ENCODE measurements at places on chromosomes 6 and 20. TPM values are rescaled to one million over a fixed set of nuclear protein-coding genes. Genes with fewer than 3 reads are reported as not detected.

GRCh38 chr6:140563728-140564127 lies 1189.3 kb upstream of the CITED2 start:
- no peak for DNase-seq

DNA sequence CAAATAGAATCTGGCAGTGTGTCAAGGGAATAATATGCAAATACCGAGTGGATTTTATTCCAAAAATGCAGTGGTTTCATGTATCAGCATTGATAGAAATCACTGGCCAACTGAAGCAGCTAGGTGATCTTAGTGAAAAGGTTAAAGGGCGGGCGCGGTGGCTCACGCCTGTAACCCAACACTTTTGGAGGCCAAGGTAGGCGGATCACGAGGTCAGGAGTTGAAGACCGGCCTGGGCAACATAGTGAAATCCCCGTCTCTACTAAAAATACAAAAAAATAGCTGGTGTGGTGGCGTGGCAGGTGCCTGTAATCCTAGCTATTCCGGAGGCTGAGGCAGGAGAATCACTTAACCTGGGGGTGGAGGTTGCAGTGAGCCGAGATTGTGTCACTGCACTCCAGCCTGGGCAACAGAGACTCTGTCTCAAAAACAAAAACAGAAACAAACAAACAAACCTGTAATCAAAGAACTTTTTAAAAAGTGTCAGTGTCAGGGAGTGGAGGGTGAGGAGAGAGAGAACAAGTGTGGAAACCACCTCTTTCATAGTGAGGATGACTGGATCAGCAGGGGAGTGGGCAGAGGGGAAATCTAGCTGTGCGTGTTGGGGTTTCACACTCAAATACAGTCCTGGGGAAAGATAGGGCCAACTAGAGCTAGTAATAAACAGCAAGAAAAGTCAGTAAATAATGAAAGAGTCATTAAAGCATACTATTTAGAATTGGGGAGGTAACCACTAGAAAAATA lies 57.1 kb downstream of the CDS2 start:
- DNase-seq: no peak

RBPJL gene
- total RNA-seq: not detected

GRCh38 chr20:38579219-38579910 lies 1.6 kb upstream of the ADIG start:
- DNase-seq: no peak

GRCh38 chr6:5706124-5707033 lies 300.3 kb downstream of the NRN1 start:
- no peak for DNase-seq

DNA sequence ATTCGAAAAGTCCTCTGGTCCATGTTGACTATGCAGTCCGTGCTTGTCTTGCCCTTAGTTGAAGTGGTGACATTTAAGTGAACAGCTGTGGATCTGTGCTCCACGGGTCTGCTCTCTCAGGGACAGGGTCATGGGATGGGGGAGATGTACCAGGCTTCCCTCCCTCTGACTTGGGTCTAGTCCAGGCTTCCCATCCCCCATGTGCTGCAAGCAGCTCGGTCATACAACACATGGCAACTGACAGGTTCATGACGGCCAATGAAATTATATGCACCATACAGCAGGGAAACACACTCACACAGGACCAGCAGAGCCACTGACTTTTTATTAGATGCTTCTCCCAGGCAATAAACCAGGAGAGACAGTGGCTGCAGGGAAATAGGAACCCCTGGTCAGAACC lies 201.4 kb downstream of the PTPRT start:
- no peak for DNase-seq

SCRT2 gene
- not detected for total RNA-seq

DNA sequence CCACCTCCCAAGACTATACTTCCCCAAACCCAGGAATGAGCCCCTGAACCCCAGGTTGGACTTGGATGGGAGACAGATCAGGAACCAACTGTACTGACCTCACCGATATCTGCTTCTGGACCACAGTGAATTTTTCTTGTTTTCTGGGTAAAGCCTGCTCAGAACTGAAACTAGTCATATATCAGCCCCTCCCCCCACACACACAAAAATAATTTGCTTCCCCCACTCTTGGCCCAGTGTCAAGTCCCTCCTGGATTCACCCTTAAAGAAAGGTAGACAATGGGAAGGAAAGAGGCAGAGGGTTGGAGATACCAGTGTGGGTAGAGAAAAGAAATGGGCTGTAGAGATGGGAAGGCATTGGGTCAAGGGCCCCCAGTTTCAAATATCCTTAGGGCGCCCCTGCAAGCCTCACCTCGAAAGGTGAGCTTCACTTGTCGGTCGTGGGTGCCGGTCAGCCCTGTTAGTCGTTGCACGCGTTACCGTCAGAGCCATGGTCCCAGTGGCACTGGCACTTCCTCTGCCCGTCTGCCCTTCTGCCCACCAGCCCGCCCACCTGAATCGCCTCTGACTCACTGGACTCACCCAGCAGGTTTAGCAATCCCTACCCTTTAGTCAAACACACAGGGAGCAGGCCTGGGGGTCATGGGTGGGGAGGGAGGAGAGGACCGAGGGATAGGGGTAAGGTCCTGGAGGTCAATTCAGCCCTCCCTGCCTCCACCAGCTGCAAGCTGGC lies 8.5 kb upstream of the SPAG4 start:
- no peak for DNase-seq

PDE7B gene
- 12.9 TPM for total RNA-seq

GRCh38 chr6:145031001-145031400 lies 704.3 kb downstream of the EPM2A start:
- DNase-seq: no peak

DNA sequence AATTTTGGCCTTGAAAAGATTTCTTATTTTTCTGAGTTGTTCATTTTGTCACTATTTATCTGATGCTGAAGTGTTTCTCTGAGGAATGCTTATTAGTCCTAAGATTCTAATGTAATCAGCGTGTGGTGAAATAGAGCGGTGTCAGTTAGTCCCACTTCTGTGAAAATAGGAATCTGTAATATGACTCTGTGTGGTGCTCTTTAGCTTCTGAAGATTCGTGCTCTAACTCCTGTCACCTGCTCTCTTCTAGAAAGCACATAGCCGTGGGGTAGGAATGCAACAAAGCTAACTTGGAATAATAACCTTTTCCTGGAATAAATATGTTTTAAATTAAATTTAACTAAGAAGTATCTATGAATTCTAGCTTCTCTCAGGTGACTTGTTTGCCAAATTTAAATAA lies 90.4 kb downstream of the BCKDHB start:
- no peak for DNase-seq

DNA sequence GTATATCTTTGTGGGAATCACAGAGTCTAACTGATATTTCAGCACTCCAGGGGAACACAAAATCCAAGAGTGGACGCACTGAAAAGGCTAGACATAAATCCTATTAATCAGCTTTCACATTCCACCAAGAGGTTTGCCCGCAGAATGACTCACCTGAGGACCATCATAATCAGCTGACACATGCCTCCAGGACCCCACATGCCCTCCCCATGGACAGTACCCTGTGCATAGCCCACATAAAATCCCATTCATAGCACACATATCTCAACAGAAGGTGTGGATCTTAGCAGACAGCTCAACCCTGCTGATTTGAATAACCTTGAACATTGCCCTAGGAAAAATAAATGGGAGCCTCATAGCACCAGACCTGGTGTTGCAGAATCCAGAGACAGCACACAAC lies 246.8 kb upstream of the TENT5A start:
- DNase-seq: no peak

GRCh38 chr6:33082702-33083101 lies 6.9 kb downstream of the HLA-DPB1 start:
- no peak for DNase-seq

DNA sequence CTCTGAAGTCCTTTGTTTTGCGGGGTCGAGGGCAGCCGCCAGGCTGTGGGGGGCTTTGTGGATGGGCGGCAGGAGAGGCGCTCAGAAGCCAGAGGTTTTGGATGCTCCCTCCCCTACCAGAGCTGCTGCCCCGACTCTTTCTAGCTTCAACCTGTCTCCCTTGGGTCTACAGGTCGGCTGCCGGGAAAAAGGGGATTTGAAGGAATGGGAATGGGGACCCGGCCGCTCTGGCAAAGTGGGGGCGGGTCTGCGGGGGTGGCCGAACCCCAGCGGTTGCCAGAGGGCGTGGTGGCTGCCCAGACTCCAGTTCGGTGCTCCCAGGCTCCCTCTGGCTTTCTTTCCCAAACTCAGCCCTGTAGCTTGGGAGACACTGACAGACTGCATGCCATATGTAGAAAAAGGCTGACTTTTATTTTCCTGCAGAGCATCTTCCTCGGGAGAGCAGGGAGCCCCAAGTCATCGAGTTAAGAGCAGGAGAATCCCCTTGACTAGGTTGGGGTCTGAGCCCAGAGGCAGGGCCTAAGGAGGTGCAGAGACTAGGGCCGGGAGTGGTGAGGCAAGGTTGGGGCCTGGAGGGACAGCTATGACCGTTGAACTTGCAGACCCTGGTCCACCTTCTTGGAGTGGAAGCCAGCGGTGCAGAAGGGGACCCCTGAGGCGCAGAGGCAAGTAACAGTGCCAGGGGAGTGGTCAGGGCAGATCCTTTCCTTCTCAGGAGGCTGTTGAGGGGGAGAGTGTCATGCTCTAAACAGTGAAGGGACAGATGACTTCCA lies 1.4 kb upstream of the PPP1R18 start:
- DNase-seq: peak; percentile 38

DNA sequence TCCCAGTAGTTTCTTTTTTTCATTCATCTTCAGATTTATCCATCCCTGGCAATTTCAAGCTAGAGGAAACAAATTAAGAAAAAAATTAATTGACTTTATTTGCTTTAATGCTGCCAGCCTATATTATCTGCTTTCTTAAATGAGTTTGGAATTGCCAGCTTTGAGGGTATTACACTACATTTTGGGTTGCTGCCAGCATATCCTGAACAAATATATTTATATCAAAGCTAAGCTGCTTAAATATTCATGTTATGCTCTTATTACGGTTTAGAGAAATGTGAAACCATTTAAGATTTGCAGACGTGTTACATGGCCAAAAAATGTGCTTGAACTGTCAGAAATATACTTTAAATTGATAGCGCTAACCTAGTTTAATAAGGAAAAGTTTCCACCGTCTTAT lies 59.7 kb downstream of the GRIK2 start:
- no peak for DNase-seq

DNA sequence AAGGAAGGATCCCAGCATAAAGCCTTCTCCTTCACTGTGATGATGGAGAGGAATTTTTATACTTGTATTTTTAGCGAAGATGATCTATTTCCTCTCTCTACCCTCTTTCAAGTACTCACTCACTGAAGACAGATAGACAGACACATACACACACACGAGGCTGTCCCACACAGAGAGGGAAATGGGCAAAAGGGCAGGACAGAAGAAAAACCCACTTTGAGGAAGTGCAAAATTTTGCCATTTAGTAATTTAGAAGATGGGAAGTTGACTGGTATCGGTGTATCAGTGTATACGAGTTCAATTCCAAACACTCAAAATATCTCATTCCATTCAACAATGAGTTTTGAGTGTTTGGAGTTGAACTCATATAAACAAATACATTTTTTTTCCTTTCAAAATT lies 30.9 kb downstream of the HEBP2 start:
- DNase-seq: no peak

DNA sequence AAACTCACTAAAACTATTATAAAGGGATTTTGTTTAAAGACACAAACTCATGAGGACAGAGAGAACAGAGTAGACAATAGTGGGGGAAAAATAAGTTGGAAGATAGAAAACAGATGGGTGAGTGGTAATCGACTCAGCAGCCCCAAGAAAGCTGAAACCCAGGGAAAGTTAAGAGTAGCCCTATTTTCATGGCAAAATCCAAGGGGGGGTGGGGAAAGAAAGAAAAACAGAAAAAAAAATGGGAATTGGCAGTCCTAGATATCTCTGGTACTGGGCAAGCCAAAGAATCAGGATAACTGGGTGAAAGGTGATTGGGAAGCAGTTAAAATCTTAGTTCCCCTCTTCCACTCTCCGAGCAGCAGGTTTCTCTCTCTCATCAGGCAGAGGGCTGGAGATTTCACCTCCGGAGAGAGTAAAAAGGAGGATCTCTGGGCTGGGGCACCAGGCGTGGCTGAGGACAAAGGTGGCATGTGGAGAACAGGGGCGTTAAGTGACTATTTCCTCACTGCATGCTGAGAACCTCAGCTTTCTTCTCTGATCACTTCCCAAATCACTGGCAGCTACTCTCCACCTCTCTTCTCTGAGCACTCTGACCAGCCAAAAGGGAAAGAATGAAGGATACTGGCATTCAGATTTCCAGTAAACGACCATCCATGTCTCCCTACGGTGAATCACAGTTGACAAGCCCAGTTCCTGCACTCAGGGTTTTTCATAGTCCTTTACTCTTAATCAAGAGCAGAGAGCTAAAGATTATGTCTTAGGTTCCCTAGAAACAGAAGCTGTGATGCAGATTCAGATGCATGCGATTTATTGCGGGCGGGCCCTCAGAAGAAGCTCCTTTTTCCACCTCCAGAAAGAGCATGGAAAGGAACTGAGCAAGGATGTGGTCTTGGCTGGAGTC lies 7.3 kb upstream of the RNF24 start:
- DNase-seq: no peak

DNA sequence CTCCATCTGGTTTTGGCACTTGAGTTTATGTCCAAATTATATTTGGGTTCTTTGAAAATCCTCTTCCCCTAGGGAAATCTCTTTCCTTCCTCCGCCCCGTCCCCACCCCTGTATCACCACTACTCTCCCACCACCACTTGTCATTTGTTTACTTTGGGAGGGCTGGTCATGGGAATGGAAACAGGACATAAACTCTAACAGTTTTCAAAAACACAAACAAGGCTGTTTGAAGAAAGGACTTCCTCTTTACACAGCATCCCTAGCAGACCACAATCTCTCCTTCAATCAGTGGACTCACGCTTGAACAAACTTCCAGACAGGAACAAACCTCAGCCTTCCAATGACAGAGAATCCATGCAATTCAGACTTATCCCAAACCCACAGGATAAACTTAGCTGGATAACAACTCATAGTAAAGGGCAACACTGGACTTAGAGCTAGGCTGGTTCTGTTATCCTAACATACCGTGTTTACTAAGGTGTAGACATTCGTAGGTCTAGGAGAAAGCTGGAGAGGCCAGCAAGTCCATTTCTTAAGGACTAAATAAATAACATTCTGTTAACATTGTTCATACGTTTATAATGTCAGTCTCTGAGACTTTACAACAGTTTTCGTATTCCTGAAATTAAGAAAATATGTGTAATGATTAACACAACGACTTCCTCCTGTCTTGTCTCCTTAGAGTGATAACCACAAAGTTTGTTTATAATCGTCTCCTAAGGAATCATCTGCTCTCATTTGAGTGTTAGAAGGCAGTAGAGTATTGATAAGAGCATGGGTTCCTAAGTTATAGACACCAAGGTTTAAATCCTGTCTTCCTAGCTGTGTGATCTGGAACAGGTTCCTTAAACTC lies 44.1 kb upstream of the CTAGE9 start:
- DNase-seq: no peak

LAMP5 gene
- total RNA-seq: not detected

ABHD16A gene
- 62.1 TPM for total RNA-seq

GRCh38 chr6:43215066-43215465 lies 14.2 kb downstream of the DNPH1 start:
- DNase-seq: no peak

KIAA0408 gene
- total RNA-seq: 10.1 TPM

DNA sequence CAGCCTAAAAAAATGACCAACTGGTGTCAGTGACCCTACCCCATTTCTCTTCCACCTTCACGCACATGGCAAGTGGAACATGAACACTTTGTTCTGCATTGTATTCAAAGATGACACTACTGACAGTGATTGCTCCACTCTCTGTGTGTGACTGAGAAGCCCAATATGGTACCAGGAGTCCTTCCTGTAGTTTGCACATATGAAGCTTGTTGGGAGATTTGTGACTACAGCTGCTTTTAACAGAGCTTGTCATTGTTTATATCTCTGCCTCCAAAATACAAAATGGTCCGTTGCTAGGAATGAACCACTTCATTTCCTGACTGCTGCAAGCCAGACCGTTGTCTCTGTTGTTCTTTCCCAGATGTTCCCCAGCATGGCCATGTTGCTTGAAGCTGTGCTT lies 140.3 kb upstream of the TCF21 start:
- DNase-seq: no peak

FILIP1 gene
- 14.4 TPM for total RNA-seq
